ENCODE measurements at places on chromosomes 5 and 9.

DNA sequence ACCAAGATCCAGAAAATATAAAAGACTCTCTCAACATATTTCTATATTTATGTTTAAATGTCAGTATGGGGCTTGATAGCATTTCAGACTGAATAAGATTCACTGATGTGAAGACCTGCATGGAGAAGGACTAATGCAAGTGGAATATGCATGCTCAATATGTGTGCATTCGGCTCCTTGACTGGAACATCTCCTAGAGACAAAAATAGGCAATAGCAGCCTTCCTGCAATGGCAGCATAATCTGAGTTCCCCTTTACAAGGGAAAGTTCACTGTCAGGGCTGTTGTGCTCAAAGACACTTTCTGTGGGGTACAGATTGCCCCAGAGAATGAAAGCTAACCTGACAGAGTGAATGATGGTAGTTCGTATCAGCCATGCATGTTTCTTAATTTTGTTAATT is 42.4 kb downstream of the STARD4 start:
- DNase-seq = no peak

- DNase-seq = no peak
Measured at GRCh38 chr9:72538921-72539702, 17.7 kb downstream of the TMC1 start.

DNA sequence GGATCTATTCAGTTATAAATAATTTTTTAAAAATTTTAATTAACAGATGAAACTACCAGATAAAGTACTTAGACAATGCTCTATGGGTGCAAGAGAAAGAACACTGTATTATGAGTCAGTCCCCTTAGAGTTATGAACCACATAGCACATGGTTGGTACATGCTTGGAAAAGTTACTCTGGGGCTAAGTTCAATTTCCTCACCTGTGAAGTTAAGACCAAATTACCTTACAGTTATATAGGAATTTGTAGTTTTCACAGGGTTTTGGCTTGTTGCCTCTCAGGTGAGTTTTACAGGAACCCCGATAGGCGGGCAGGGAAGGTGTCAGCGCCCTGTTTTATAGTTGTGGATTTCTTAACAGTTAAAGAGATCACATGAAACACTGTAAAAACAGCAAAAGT is 1.2 kb downstream of the PANK3 start:
- DNase-seq = no peak

- no peak for DNase-seq
Measured at GRCh38 chr5:53003144-53003543, 14.0 kb downstream of the ITGA2 start.

GRCh38 chr9:116377179-116377798 is 223.7 kb downstream of the PAPPA start:
- no peak for DNase-seq

DNA sequence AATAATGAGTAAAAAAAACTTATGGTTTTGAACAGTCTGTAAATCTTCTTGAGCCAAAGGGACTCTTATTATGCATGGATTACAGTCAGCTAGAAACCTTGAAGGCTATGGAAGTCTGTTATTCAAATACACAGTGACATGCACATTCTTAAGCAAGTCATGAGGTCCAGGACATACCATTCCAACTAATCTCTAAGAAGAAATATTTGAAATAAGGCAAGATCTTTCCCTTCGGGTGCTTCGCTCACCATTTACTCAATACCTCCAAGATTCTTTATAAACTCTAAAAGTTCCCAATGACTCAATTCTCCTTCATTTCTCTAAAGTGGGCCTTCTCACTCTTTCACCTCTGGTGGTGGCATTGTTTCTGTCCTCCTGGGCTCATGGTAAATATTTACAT is 811.0 kb downstream of the NR2F1-AS1 start:
- no peak for DNase-seq

DNA sequence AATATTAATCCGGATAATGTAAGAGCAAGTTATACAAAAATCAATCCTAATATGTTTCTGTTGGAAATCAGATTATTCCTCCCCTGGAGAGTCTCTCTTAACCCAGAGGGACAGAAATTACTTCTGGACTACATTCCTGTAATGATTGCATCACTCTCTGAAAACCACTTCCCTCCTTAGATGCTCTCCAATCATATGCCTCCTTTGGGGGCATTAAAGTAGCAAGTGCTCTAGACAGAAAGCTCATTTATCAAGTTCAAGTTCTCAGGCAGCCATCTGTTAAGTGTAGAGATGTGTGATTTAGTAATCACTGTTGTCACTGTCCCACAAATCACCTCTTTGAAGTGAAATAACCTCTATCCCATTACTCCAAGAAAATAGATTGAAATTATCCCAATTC is 247.1 kb downstream of the SLCO4C1 start:
- DNase-seq = no peak

GRCh38 chr9:84212982-84213381 is 127.6 kb downstream of the SLC28A3 start:
- no peak for DNase-seq

GRCh38 chr5:34510002-34510401 is 146.1 kb upstream of the RAI14 start:
- no peak for DNase-seq

DNA sequence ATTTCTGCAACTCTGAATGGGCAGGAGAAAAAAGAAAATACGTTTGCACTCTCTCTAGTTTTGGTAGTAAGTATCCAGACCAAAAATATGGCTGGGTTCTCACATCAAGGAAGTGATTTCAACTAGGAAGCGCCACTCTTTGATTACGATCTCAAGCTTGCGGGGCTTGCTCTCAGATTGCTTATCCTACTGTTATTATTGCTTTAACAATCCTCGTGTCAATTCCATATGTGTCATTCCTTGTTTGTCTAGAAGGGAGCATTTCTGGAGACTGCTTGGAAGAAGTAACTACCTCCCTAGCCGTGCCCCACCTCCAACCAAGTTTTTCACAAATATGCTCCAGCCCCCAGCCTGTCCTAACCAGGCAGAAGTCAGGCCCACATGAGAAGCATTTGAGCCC is 3.5 kb downstream of the PRUNE2 start:
- DNase-seq = no peak

DNA sequence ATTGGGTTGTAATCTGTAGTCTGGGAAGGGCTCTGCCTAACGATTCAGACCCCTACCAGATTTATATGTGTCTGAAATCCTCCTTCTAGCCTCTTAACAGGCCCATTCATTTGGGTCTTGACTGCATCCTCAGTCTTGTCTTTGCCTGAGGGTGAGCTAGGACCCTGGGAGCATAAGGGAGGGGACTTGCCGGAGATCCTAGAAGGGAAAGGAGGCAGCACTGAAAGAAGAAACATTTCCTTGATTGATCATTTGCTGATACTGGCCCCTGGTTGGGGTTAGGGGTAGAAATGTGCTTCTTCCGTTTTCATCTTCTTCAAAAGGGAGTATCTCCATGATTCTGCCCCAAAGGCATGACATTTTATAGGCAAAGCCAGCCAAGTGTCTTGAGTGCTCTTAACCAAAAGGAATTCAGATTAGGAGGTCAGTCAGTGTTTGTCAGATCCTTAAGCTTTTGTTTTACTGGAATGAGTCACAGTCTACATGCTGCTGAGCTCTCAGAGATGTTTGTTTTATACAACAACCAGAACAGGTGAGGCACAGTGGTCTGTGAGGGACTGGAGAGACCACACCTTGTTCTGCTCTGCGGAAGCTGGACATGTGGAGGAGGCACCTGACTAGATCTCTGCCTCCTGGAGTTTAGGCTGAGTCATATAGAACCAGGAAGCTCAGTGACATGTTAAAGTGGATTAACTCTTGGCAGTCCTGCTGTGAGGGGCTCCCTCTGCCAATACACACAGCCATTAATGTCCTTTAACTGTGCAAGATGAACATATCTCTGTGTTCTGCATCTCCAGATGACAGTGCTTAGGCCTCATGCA is 37.7 kb downstream of the PCDHAC2 start:
- DNase-seq = no peak

Measured in left renal cortex interstitium (tissue), 4 donors.